ENCODE measurements at places on chromosomes 4 and X.

GRCh38 chr4:73730867-73731266 is 9.5 kb upstream of the CXCL8 start:
- DNase-seq, result no peak

GRCh38 chr4:149910177-149910576 is 94.5 kb upstream of the IQCM start:
- no peak for DNase-seq

DNA sequence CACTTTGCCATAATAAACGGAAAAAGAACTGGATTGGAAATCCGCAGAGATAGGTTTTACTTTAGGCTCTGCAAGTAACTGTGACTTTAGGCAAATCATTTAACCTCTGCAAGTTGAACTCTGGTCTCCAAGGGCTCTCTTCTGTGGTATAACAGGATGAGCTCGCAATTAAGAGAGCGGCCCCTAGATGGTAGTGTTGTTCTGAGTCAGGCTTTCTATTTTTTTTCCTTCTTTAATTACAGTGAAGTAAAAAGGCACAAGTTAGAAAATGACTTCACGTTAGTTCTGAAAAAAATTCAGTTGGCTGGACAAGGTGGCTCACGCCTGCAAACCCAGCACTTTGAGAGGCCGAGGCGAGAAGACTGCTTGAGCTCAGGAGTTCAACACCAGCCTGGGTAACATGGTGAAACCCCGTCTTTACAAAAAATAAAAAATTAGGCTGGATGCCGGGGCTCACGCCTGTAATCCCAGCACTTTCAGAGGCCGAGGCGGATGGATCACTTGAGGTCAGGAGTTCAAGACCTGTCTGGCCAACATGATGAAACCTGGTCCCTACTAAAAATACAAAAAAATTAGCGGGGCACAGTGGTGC is 18.0 kb downstream of the RPS3A start:
- peak; percentile 53 for DNase-seq

DNA sequence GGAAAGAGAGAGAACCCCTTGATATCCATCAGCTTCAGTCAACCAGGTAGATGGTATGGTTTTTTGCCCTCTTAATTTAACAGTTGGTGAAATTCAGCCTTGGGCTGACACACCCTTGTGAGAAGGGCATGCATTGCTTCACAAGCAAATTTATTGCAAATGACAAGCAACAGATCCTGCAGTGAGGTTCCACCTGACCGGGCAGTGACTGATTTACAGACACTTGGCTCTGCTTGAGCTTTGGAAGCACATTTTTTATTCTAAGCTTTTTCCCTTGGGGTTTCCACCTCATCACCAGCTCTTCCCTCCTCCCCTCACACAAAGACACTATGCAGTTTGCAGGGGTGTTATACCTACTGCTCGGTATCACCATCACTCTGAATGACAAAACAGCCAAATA is 28.3 kb upstream of the SERTM2 start:
- DNase-seq, result no peak

- DNase-seq, result no peak
These were observed 7.5 kb upstream of the CXCL8 start for GRCh38 chr4:73732759-73733431.

- DNase-seq, result peak; percentile 15
These were observed 1.8 kb downstream of the ATP11C start for GRCh38 chrX:139930916-139931645.

Measured in activated CD4-positive, alpha-beta T cell treated with anti-CD3 and anti-CD28 coated beads for 4 hours (primary cell).